ENCODE measurements at places on chromosomes 13 and 19.
A peak's percentile ranks its signal among the peaks of the same experiment; 100 is the strongest.

- DNase-seq = no peak
These were observed 121.7 kb downstream of the ZNF429 start for GRCh38 chr19:21626924-21627697.

GRCh38 chr13:108733022-108733560 is 103.7 kb downstream of the MYO16 start:
- DNase-seq = no peak

DNA sequence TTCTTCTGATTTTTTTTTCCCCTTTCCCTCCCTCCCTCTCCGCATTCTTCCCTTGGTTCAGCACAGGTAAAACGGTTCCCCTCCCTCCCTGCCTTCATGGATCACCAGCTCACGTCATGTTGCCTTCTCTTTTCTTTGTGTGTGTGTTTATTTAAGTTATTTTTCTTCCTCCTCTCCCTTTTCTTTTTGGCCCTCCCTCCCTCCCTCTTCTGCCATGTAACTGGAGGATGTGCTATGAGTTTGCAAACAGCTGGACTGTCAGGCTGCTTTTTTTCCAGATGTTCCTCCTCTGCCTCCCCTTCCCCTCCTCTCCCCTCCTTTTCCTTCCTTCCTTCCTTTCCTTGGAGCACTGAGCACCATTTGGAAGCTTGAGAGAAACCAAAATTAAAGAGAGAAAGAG is 2.0 kb downstream of the LENG9 start:
- no peak for DNase-seq

GRCh38 chr19:18435178-18435841 is 2.6 kb downstream of the ISYNA1 start:
- DNase-seq = no peak

DNA sequence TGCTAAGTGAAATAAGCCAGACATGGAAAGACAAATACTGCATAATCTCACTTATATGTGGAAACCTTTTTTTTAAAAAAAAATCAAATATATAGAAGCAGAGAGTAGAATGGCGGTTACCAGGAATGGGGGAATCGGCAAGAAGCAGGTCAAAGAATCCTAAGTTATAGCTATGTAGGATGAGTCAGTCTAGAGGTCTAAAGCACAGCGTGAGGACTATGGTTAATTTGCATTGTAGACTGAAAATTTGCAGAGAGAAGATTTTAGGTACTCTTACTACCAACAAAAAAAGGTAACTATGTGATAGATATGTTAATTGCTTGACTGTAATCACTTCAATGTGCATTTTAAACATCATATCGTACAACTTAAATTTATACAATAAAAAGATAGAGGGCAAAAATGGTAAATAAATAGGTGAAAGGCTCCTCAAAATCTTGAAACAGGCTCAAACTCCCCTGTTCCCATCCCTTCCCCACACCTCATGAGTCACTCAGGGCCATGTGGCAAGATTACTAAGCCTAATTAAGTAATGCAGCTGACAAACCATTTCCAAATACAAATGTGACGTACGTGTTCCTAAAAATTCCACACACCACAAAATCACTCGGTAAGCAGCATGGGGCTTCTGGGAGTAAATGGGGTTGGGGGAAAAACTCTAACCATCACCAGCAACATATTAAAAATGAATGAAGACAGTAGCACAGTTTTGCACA is 159.0 kb downstream of the USP12 start:
- DNase-seq = no peak

DNA sequence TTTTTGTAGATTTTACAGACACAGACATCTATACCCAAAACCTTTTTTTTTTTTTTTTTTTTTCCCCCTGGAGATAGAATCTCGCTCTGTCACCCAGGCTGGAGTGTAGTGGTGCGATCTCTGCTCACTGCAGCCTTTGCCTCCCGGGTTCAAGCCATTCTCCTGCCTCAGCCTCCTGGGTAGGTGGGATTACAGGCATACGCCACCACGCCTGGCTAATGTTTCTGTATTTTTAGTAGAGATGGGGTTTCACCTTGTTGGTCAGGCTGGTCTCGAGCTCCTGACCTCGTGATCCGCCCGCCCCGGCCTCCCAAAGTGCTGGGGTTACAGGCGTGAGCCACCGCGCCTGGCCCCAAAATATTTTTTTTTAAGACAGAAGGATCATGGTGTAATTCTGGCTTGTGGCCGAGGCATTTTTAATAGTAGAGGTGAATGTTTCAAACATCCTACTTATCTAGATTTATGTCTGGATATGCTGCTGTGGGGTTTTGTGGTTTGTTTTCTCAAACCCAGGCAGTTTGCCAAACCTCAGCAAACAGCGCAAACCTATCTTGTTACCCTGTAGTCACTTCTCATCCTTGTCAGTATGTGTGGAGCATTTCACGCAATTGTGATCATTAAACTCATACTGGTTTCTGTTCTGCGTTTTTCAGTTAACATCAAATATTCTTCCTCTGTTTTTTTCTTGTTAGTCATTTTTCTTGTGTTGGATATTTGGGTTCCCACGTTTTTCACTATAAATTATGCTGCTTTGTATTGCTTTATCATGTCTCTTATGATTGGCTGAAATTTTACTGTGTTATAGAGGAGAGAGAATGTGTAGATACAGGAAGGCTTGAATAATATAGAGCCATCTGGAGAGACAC is 36.2 kb upstream of the GARRE1 start:
- DNase-seq = no peak

GRCh38 chr19:772730-773436 is 22.0 kb downstream of the MISP start:
- no peak for DNase-seq

DNA sequence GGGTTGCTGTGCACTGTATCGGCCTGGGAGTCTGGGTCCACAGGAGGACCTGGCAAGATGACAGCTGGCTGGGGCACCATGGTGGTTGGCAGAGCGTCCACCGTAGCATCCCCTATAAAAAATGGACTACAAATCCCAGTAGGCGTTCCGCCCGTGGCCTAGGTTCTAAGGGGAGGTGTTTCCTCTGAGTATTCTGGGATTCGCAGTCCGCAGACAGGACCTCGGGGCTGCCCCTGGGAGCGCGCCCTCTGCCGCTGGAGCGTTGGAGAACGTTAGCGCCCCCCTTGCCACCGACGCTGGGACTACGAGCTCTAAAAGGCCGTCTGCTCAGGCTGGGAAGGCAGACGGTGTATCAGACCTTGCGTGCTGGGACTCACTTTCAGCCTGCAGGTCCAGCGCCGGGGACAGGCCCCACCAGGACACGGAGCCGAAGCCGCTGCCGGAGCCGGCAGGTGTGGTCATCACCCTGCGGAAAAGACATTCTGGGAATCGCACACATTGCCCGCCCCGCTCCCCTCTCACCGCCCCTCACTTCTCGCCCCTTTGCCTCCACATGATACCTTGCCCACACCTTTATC is 372 bp downstream of the DNAAF3 start:
- peak; percentile 73 for DNase-seq

- DNase-seq = no peak
These were observed 6.8 kb upstream of the BTBD2 start for GRCh38 chr19:2022289-2022688.

- DNase-seq = peak; percentile 41
These were observed 1.1 kb downstream of the IRS2 start for GRCh38 chr13:109785141-109785891.

- no peak for DNase-seq
These were observed 70.6 kb downstream of the ATP11A start for GRCh38 chr13:112760435-112760834.

GRCh38 chr19:34337739-34338138 is 27.3 kb upstream of the GPI start:
- DNase-seq = no peak

GRCh38 chr13:105485081-105485480 is 1050.4 kb downstream of the EFNB2 start:
- DNase-seq = no peak

DNA sequence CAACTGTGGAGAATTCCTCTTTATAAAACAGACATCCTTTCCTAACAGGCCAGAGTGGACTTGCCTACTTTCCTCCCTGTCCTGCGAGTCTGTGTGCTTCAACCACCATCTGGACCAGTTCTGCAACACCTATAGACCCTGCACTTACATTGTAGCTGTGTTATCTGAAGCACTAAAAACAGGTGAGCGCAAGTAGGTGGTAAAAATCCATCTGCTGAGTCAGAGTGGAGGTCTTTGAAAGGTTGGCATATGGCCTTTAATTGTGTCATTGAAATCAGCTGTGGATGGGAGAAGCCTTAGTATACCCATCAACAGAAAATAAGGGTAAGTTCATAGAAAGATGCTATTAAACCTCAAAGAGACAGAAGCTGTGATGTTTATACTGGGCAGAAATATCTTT is 7.6 kb upstream of the NALCN start:
- no peak for DNase-seq

- no peak for DNase-seq
These were observed 77.7 kb upstream of the VSTM2B start for GRCh38 chr19:29448046-29448445.

GRCh38 chr13:101757446-101758039 is 305.1 kb downstream of the ITGBL1 start:
- DNase-seq = no peak

- DNase-seq = no peak
These were observed 8.5 kb upstream of the SLC25A15 start for GRCh38 chr13:40780822-40781401.

DNA sequence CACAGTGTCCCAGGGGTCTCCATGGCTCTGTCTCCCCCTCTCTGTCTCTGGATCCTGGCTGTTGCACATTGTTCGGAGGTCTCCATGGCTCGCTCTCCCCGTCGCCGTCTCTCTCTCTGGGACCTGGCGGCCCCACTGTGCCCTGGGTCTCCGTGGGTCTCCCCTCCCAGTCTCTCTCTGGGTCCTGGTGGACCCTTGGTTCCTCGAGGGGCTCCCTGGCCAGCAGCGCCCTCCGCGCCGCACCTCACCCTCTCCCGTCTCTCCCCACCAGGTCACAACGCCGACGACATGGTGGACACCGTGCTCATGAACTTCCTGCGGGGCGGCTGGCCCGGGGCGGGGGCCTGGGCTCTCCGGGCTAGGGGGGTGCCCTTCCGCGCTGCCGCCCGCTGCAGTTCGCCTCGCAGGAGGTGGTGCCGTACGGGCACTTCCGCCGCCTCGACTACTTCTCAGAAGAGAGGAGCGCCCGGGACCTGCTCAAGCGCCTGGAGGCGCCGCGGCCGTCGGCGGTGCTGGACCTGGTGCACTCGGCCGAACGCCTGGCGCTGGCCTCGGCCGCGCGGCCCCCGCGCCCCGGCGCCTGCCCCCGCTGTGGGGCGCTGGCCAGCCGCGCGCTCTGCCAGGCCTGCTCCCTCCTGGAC is 29.1 kb downstream of the SIGLEC5 start:
- no peak for DNase-seq

GRCh38 chr19:403221-404027 is 5.5 kb downstream of the C2CD4C start:
- no peak for DNase-seq

DNA sequence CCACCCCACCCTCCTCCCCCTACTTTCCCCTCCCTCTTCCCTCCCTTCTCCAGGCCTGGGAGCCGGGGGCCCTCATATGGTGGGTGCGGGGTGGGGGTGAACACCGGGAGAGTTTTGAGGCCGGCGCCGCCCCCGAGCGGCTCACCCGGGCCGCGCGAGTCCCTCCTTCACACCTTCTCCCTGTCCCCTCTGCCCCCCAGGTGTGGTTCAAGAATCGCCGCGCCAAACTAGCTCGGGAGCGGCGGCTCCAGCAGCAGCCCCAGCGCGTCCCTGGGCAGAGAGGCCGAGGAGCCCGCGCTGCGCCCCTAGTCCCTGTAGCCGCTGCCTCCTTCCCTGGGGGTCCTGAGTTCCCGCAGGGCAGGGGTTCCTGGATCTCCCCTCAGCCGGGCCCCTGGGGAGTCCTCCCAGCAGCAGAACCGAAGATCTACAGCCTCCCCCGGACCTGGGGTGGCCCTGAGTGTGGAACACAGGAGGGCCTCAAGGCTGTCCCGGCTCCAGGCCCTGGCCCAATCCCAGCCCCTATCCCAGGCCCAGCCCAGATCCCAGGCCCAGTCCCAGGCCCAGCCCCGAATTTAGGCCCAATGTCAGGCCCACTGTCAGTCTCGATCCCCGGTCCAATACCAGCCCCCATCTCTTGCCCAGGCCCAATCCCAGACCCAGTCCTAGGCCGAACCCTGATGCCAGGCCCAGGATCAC is 1.7 kb downstream of the TPRX2 start:
- DNase-seq = no peak

- DNase-seq = no peak
These were observed 23.1 kb downstream of the TMED1 start for GRCh38 chr19:10812902-10813404.

DNA sequence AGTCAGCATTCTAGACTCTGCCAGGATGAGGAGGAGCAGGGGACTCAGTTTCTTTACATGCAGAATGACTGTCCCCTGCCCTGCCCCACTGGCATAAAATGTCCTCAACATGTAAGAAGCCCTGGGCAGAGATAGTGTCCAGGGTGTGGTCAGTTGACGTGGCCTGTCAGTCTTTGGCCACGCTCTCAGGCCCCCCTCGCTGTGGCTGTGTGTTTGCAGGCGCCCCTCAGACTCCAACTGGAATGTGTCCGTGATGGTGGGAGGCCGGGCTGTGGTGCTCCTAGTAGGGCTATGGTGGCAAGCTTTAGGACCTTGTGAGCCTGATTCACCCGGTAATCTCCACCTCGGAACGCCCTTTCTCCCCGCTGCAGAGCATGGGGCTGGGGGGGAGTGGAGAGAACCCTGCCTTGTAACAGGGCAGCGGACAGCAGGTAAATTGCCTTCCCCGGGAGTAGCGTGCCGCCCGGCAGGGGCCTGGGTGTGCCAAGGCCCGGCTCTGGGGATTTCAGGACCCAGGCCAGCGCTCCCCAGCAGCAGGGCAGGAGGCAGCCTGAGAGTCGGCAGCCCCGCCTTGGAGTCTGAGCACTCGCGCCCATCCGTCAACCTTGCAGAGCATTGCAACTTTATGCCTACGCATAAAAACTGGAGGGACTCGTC is 62.3 kb downstream of the CHST8 start:
- DNase-seq = peak; percentile 82

DNA sequence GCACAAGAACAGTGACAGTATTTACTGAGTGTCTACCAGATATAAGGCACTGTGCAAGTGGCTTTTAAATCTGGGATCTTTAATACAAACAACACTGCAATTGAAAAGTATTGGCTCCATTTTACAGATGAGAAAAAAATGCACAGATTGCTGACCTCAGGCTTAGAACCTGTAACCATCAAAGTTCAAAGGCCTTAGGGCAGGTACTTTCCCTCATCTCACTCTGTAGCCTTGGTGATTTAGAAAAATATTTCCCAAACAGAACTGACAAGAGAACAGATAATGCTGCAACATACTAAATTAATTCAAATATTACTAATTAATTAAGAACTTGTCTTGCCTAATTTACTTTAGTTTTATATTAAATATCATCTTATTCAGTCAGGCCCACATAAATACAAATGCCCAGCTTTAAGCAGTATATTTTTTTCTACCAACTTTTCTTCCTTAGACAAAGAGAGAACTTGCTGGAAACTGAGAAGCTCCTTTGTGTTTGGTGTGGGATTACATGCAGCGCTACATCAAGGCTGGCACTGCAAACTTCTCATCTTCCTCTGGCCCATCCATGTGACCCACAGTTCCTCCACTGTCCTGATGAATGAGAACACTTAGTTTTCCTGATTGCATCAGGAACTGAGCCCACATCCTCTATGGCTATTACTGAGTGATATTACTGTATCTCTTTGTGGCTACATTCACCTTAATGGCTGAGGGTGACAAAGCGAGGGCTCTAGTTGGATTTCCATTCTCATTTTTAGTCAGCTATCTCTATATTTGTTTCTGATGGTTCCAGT is 302.1 kb downstream of the ENOX1 start:
- DNase-seq = no peak
